ENCODE measurements at places on chromosomes 13 and 19.

DNA sequence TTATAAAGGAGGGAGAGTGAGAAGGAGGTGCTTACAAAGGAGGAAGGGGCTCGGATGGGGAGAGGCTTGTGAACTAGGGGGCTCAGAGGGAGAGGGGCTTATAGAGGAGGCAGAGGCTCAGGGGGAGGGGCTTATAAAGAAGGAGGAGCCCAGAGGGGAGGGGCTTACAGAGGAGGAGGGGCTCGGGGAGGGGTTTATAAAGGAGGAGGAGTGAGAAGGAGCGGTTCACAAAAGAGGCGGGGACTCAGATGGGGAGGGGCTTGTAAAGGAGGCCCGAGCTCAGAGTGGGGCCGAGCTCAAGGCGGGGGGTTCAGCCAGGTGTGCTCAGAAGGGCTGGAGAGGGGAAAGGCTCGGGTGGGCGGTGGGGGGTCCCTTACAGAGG, 500 bp downstream of the SMIM24 start:
- DNase-seq: no peak

GRCh38 chr13:43306372-43306771, 283.0 kb downstream of the DNAJC15 start:
- DNase-seq: no peak

GRCh38 chr19:6735181-6735911, 2.0 kb downstream of the GPR108 start:
- no peak for DNase-seq

DNA sequence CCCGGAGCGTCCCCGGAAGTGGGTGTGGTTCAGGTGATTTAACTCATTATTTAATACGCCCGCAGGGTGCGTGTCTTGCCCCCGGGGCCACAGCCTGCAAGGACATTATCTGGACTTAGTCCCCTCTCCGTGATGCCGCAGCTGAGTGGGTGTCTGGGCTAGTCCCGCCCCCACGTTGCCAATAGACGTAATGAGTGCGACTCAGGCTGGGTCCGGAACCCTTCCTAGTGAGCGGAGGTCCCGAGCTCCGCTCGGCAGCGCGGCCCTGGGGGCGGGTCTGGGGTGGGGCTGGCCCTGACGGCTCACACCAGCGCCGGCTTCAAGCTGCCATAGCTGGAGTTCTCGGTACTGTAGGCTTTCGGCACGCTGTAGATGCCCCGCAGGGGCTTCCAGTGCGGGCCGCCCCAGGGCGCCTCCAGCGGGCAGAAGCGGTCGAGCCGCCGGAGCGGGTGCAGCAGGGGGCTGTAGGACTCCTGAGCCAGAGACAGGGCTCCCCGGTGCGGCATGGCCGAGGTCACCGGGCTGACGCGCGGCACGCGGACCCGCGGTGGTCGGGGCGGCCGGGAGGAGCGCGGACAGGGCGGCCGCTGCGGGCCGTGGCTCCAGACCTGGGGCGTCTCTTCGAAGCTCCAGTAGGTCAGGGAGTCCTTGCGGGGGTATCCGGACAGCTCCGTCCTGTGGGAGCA, 918 bp upstream of the LHB start:
- DNase-seq: no peak

DNA sequence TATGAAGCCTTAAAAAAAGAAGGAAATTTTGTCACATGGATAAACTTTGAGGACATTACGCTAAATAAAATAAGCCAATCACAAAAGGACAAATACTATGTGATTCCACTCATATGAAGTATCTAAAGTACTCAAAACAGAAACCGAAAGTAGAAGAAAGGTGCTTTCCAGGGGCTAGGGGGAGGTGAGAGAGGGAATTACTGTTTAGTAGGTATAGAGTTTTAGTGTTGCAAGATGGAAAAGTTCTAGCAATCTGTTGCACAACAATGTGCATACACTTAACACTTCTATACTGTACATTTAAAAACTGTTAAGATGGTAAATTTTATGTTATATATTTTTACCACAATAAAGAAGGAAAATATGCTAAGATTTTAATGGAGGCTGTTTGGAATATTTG, 83.0 kb downstream of the POLR1D start:
- no peak for DNase-seq

GRCh38 chr13:95209109-95209508, 92.1 kb downstream of the ABCC4 start:
- no peak for DNase-seq

GRCh38 chr13:104281910-104282309, 1215.7 kb upstream of the SLC10A2 start:
- DNase-seq: no peak

GRCh38 chr13:74047931-74048600, 86.1 kb downstream of the KLF12 start:
- no peak for DNase-seq

GRCh38 chr13:60959427-60959826, 456.2 kb downstream of the PCDH20 start:
- DNase-seq: no peak

- DNase-seq: no peak
These were observed 19.2 kb downstream of the ZNF486 start for GRCh38 chr19:20186174-20186573.

GRCh38 chr19:16078759-16079707, 2.7 kb downstream of the TPM4 start:
- DNase-seq: no peak

- no peak for DNase-seq
These were observed 13.1 kb upstream of the NPAS1 start for GRCh38 chr19:47006496-47006895.

GRCh38 chr13:111145506-111145905, 30.4 kb downstream of the ARHGEF7 start:
- DNase-seq: no peak

DNA sequence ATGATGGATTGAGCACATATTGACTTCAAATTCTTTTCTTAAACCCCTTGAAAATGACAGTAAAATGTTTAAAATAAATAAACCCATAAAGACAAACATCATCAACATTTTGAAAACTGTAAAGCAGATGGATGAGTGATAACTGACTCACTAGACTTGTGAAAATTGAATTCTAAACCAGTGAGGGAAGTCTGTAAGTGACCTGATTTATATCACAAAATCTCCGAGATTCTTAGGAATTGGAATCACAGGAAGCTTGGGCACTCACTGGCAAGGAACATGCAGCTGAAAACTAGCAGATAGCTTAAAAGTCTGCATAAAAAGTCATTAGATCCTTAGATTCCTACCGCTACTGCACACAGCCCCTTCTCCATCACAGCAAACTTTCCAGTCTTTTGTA, 51.3 kb upstream of the TSC22D1 start:
- DNase-seq: no peak

DNA sequence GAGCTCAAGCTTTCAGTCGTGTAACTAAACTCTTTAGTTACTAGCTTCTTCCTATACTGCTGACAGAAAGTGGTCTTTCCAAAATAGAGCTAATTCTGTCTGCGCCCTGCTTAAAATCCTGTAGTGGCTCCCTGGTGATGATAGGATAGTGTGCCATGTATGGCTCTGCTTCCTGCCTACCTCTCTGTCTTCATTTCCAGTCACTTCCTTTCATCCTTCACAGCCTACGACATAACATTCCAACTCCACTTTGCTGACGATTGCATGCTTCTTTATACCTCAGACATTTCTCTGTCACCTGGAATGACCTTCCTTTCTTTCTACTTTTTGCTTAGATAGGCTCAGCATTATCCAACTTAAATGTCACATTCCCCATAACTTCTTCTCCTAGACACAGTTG, 190.8 kb downstream of the MAB21L1 start:
- no peak for DNase-seq

GRCh38 chr19:43743059-43743458, 11.7 kb downstream of the SMG9 start:
- no peak for DNase-seq

DNA sequence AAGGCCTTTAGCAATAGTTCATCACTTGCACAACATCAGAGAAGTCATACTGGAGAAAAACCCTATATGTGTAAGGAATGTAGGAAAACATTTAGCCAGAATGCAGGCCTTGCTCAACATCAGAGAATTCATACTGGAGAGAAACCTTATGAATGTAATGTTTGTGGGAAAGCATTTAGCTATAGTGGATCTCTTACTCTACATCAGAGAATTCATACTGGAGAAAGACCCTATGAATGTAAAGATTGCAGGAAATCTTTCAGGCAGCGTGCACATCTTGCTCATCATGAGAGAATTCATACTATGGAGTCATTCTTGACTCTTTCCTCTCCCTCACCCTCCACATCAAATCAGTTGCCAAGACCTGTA, 19.8 kb downstream of the ZNF583 start:
- no peak for DNase-seq

- no peak for DNase-seq
These were observed 3.4 kb upstream of the HNRNPA1L2 start for GRCh38 chr13:52638666-52639328.

DNA sequence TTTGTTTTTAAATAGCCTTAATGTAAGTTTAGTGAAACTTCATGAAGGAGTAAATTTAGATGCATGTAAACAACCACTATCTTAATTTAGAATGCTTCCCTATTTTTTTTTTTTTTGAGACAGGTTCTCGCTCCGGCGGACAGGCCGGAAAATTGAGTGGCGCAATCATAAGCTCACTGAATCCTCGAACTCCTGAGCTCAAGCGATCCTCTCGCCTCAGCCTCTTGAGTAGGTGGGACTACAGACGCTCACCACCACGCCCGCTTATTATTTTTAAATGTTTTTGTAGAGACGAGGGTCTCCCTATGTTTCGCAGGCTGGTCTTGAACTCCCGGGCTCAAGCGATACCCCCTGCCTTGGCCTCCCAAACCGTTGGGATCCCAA, 1.6 kb downstream of the TEX30 start:
- no peak for DNase-seq

- DNase-seq: no peak
These were observed 6.8 kb downstream of the WDFY2 start for GRCh38 chr13:51590971-51591627.

- no peak for DNase-seq
These were observed 3.5 kb upstream of the CIRBP start for GRCh38 chr19:1265615-1266128.

GRCh38 chr19:41449079-41449864, 6.3 kb downstream of the ERICH4 start:
- DNase-seq: peak; percentile 57

- no peak for DNase-seq
These were observed 425.4 kb downstream of the NDFIP2 start for GRCh38 chr13:79906345-79906744.

DNA sequence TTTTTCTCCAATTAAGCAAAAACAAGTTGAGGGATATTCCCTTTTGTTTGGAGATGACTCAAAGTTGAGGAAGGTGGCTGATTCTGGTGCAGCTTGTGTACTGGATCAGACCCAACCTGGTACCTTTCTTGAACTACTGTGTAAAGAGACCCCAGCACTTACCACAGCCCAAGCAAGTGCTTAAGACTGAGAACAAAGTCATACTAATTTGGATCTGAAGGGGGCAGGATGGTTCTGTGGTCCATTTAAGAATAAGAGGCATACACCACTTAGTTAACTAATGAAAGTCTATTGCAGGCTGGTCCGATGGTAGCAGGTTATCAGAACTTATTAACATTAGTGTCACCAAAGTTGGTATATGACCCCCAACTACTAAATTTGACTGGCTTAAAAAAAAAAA, 6.3 kb downstream of the THSD1 start:
- no peak for DNase-seq

- DNase-seq: no peak
These were observed 34.9 kb upstream of the ZNF83 start for GRCh38 chr19:52673014-52673413.

GRCh38 chr13:97235549-97236231, 13.6 kb downstream of the MBNL2 start:
- DNase-seq: no peak

- no peak for DNase-seq
These were observed 440.9 kb downstream of the TSHZ3 start for GRCh38 chr19:30908262-30908771.

DNA sequence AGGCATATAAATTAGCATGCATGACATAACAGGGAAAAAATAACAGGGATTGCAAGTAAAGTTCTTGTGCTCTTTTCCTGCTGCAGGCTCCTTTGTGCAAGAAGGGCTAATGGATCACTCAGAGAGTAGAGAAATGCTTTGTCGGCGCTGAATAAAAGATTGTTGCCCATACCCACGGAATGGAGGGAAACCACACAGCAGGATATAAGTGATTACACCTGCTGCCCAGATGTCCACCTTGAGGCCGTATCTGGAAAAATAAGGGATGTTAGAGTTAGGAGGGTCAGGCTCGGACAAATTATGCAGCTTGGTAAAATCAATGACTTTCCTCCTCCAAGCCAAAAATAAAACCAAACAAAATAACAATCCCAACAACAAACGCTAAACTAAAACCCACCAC, 322.3 kb downstream of the DCLK1 start:
- DNase-seq: no peak

DNA sequence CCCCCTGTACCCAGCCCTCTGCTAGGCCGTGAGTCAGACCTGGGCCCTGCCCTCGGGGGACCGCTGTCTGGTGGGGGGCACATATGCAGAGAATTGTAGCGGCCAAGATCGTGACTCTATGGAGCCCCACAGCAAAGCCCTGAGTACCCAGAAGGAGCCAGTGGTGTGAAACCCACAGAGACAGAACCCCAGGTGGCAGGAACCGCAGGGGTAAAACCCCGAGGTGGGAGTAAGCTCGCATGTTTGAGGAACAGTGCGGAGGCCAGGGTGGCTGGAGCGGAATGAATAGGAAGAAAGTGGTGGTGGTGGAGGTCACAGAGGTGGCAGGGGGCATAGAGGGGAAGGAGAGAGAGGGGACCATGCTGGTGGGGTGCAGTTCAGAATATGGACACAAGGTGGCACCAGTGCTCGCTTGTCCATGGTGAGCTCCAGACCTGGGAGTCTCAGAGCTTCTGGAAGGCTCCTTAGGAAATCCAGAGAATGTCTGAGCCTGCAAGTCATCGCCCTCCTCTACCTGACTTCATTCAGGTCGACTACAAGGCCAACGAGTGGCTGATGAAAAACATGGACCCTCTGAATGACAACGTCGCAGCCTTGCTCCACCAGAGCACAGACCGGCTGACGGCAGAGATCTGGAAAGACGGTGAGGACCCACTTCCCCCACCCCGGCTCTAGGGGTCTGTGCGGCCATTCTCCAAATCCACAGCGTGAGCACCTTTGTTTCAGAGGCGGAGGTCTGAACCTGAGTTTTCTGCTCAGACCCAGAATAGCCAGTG, 48.9 kb downstream of the MYH14 start:
- peak; percentile 10 for DNase-seq

DNA sequence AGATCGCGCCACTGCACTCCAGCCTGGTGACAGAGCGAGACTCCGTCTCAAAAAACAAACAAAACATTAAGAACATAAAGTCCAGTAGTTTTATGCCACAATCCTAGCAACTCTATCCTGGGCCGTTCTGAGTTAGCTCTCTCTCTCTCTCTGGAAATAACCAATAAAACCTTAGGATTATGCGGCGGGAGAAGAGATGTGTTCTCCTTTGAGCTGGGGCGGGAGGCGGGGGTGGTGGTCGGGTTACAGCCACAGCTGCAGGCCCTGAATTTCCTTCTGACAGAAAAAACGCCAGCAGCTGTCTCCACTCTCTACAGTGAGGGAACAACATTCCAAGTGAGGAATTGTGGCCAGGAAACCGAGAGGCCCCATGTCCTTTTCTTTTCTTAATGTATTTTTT, 9.1 kb upstream of the PNMA8A start:
- no peak for DNase-seq

DNA sequence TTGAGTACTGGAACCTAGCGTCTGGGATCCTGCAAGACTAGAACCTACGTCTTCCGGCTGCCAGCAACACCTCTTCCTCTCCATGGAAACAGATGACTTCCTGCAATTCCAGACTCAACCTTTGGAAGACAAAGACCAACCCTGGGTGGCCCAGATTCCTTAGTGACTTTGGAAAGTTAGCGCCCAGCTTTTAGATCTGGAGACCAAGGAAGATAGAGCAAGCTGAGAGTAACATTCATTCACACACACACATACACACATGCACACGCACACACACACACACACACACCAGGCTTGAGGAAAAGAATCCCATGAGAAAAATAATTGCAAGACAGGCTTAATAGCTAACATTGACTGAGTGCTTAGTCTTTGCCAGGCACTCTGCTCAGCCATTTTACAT, 788.9 kb downstream of the UQCRFS1 start:
- no peak for DNase-seq
